ENCODE measurements at places on chromosomes 7 and 10. TPM values are rescaled to one million over a fixed set of nuclear protein-coding genes. Genes with fewer than 3 reads are reported as not detected.

PCGF5 gene
- 33.6 TPM for total RNA-seq

ELN gene
- total RNA-seq = 0.50 TPM

ADIRF gene
- not detected for total RNA-seq

NUTM2E gene
- total RNA-seq = not detected

ZNF485 gene
- total RNA-seq = 1.4 TPM

FLNC gene
- total RNA-seq = 23.1 TPM

SLC13A1 gene
- not detected for total RNA-seq

INHBA gene
- 0.34 TPM for total RNA-seq

CYP2W1 gene
- total RNA-seq = not detected

PALD1 gene
- 4.0 TPM for total RNA-seq

OR6V1 gene
- total RNA-seq = not detected

TMEM139 gene
- 3.0 TPM for total RNA-seq

NRCAM gene
- 0.86 TPM for total RNA-seq

NANOS1 gene
- 1.3 TPM for total RNA-seq

GPR15LG gene
- total RNA-seq = not detected

SPDYE8 gene
- not detected for total RNA-seq

GNGT1 gene
- 0.24 TPM for total RNA-seq

HSPA12A gene
- 9.7 TPM for total RNA-seq

IFIT3 gene
- 17.2 TPM for total RNA-seq

UNCX gene
- not detected for total RNA-seq

IKZF1 gene
- not detected for total RNA-seq

CFAP70 gene
- total RNA-seq = 0.36 TPM

TAS2R4 gene
- total RNA-seq = 0.88 TPM

GSAP gene
- total RNA-seq = 9.6 TPM

PGAM1 gene
- 967 TPM for total RNA-seq
